WTC11 (cell line): ENCODE measurements at places on chromosomes 16 and 17.

DNA sequence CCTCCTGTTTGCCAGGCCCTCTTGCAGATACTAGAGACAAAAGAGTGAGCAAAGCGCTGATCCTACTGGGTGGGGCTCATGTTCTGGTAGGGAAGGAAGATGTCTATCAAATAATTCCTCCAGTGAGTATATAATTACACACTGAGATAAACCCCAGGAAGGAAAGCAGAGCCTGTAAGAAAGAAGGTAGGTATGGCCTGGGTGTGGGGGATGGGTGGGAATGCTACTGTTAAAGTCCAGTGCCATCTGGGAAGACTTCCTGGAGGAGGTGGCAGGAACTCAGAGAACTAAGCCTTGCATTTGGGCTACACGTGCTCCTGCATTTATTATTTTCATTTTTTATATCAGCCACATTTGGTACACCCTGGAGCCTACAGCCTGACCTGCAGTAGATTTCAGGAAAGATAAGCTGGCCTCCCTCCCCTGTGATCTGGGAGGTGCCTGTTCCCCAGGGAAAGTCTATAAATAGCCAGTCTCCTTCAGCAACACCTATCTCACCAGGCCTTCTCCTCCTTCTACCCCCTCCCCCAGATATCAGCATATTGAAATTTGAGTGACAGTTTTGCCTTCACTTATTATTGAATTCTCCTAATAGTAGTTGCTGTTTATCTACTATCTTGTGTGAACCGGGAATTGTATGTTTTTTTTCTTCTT, 11.5 kb downstream of the ATP2C2 start:
- H3K27ac ChIP-seq, result no peak overlapping the region
- H3K4me3 ChIP-seq, result no peak overlapping the region
- H3K4me1 ChIP-seq, result peaks cover 24% of the 10 kb centered on the region
- peaks cover 4% of the 10 kb centered on the region for H3K36me3 ChIP-seq

GRCh38 chr17:51087072-51087757, 33.5 kb downstream of the SPAG9 start:
- no peaks in the 10 kb centered on the region for H3K4me1 ChIP-seq
- DNase-seq, result no peak
- H3K27me3 ChIP-seq, result no peaks in the 10 kb centered on the region
- H3K4me3 ChIP-seq, result no peak overlapping the region

- H3K36me3 ChIP-seq, result peaks cover 49% of the 10 kb centered on the region
- no peak overlapping the region for H3K4me3 ChIP-seq
These were observed 15.5 kb downstream of the MSI2 start for GRCh38 chr17:57271821-57272220.

DNA sequence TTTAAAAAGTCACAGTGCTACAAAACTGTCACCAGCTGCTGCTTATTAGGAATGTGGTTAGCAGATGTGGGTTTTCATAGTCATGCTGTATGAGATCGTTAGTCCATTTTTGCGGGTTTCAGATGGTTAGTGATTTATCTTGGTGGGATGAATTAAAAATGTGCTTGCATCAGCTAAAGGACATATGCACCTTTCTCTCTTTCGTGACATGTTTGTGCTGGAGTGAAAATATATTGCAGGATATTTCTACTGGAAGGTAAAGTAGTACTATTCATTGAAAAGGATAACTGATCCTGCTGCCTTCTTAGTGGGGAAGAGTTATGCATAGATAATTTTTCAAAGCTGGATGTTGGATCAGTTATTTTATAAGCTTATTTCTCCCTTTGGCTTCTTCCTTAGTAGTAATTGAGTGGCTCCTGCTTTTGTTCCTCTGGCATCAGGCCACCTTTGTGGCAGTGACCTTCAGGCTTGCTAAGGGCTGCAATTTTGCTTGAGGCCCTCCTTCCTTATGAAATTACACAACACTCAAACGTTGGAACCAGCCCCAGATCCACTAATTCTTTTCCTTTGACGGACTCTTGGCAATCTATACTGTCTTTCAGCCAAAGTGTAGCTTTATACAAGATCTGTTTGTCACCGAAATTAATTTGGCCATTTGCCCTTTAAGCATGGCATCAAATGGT, 7.5 kb upstream of the SNTB2 start:
- H3K27ac ChIP-seq, result peak overlapping the region; percentile 2; the same call in 1 of the 2 replicates
- no peak for DNase-seq
- no peak overlapping the region for H3K4me3 ChIP-seq

- DNase-seq, result no peak
- H3K4me1 ChIP-seq, result peaks cover 3% of the 10 kb centered on the region; the same call in 1 of the 2 replicates
- no peak overlapping the region for H3K4me3 ChIP-seq
These were observed 17.4 kb upstream of the ZC3H18 start for GRCh38 chr16:88552815-88553214.

DNA sequence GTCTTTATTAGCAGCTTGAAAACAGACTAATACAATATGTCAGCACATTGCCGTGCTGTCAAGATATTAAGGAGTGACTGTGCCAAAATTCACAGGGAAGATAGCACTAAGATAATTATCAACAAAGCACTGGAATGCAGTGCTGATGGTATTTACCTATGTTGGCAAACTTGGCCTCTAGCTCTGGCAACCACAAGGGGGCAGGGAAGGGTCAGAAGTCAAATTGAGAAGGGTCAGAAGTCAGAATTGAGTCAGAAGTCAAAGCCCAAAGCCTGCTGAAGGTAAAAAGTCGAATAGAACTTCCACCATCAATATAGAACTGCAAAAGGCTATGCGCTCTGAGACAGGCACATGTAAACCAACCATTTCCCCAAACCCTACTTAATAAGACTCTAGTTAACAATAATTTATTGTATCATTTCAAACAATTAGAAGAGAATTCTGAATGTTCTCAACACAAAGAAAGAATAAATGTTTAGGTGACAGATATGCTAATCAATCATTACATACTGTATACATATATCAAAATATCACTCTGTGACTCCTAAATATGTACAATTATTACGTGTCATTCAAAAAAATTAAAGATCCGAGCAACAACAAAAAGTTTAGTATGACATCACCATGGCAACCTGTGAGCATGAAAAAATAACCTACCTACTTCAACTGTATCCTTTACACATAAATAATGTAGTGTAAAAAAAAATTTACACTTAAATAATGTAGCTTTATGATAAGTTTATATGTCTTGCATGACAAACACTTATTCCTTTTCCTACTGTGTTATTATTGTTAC, 916.1 kb downstream of the KCNJ2 start:
- H3K4me1 ChIP-seq, result peaks cover 34% of the 10 kb centered on the region
- no peak overlapping the region for H3K4me3 ChIP-seq
- H3K36me3 ChIP-seq, result peaks cover under 1% of the 10 kb centered on the region; the same call in 1 of the 2 replicates

GRCh38 chr16:66927918-66928649, 2.7 kb upstream of the RRAD start:
- no peak overlapping the region for H3K4me3 ChIP-seq
- H3K36me3 ChIP-seq, result no peaks in the 10 kb centered on the region
- H3K27me3 ChIP-seq, result peaks cover 50% of the 10 kb centered on the region
- peaks cover 10% of the 10 kb centered on the region for H3K4me1 ChIP-seq
- DNase-seq, result no peak
- H3K27ac ChIP-seq, result peak overlapping the region; percentile 27; the same call in 1 of the 2 replicates

DNA sequence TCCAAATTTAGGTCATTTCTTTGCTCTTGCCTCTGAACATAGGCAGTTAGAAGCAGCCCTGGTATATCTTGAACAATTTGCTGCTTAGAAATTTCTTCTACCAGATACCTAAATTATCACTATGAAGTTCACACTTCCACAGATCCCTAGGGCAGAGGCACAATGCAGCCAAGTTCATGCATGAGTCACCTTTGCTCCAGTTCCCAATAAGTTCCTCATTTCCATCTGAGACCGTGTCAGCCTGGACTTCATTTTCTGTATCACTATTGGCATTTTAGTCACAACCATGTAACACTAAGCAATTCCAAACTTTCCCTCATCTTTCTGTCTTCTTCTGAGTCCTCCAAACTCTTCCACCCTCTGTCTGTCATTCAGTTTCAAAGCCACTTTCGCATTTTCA, 45.0 kb downstream of the KCNJ16 start:
- no peak for DNase-seq
- H3K27me3 ChIP-seq, result no peaks in the 10 kb centered on the region
- H3K4me1 ChIP-seq, result peaks cover 9% of the 10 kb centered on the region

DNA sequence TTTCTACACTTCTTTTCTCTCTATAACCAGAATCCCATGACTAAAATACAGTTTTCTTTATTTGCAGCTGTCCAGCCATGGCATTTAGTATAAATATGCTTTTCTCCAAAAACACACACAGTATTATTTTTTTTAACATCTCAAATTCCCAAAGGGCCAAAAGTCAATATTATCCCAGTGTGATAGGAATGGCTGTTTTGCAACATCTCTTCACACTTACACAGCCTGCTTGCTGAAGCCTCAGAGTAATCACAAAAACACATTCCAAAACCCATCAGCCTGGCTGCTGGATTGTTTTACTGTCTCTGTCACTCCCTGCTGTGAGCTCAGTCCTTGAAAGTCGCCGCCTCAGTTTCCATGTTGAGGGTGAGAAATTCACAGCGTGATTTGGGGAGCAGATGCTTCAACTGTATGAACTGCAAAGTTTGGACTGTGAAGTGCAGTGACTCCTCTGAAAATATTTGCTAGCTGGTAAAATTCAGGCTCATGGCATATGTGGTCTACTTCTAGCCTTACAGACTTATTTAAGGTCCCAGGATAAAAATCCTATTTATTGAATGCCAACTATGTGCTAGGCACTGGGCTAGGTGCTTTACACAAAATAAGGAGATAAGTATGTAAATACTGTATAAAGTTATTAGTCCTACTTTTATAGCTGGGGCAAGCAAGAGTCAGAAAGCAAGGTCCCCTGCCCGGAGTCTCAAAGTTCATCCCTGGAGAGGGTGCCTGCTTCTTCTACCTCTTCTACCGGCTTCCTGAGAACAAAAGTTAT, 116.5 kb downstream of the SOCS1 start:
- H3K36me3 ChIP-seq, result no peaks in the 10 kb centered on the region
- no peak overlapping the region for H3K4me3 ChIP-seq
- H3K27me3 ChIP-seq, result no peaks in the 10 kb centered on the region
- no peak overlapping the region for H3K27ac ChIP-seq

DNA sequence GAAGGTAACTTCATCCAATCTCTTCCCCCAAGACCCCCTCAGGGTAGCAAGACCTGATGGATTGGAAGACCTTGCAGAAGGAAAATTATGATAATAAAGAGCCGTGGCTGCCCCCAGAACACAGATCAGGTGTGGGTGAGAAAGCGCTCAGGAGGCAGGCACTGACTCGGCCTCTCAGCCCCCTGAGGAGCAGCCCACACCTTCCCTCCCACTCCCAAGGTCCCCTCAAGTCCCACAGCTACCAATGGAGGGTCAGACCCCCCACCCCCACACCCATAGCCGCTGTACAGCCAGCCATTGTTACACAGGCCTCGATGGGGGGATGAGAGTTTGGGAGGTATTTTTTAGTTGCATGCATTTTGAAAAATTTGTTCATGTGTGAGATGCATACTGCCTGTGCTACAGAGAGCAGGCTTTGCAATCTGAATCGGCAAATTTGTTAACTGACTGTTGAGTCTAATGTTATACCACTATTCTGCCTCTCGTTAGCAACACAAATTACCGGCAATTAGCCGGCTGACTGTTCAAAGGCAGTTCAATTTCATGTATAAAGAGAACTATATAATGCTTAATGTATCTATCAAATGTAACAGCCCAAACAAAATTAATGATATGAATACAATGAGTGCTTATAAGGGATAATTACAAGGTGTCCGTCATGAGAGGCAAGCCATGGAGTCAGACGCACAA, 211.7 kb downstream of the C16orf78 start:
- peak; percentile 1 for DNase-seq
- H3K36me3 ChIP-seq, result no peaks in the 10 kb centered on the region
- peaks cover 46% of the 10 kb centered on the region for H3K4me1 ChIP-seq
- H3K4me3 ChIP-seq, result no peak overlapping the region
- no peaks in the 10 kb centered on the region for H3K27me3 ChIP-seq
- no peak overlapping the region for H3K27ac ChIP-seq

- H3K27ac ChIP-seq, result no peak overlapping the region
- H3K36me3 ChIP-seq, result 0 out of 2 replicates have a peak, but pooled peaks cover 5% of the 10 kb centered on the region
- H3K4me1 ChIP-seq, result peaks cover 17% of the 10 kb centered on the region
- no peaks in the 10 kb centered on the region; the same call in 1 of the 2 replicates for H3K27me3 ChIP-seq
- no peak overlapping the region for H3K4me3 ChIP-seq
These were observed 6.9 kb downstream of the CAMKK1 start for GRCh38 chr17:3885970-3886369.

DNA sequence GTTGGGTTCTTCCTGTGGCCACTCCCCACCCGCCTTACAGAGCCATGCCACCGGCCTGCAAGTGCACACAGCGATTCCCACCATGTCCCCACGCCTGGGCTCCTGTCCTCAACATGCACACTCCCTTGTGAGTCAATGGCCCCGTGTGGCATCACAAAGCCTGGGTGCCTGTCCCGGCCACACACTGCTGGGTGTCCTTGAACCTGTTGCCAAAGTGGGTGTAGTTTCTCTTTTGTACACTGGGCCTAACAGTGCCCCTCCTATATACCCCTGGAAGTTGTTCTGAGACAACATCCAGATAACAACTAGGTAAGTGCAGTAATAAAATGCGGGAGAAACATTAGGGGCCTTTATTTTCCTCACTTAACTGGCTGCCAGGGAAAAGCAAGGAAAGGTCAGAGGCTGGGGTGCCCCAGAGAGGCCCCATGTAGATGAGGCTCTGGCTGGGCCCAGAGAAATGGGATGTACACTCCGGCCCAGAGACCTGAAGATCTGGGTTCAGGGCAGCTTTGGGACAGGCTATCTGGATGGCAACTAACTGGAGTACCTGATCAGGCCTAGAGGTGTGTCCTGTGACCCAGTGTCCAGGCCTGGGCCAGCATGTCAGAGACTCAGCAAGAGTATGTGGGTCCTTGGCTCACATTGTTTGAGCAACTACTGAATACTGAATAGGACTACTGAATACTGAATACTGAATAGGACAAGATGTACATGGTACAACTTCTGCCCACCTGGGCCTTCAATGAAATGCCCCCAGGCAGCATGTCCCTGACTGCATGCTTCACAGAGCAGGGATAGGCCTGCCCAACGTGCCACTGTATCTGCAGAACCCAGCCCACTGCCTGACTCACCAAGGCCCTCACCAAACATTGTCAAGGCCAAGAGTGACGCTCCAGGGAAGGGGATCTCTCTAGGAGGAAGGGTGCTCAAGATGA, 8.3 kb downstream of the ABCC3 start:
- no peak for DNase-seq
- no peaks in the 10 kb centered on the region for H3K36me3 ChIP-seq
- H3K27ac ChIP-seq, result no peak overlapping the region
- H3K27me3 ChIP-seq, result peaks cover 3% of the 10 kb centered on the region; the same call in 1 of the 2 replicates

GRCh38 chr17:29076722-29077121, 33.8 kb downstream of the PIPOX start:
- 0 out of 2 replicates have a peak overlapping the region, but pooled peaks have one; percentile 84 for H3K27ac ChIP-seq
- peaks cover 40% of the 10 kb centered on the region for H3K4me1 ChIP-seq
- peaks cover under 1% of the 10 kb centered on the region; the same call in 1 of the 2 replicates for H3K27me3 ChIP-seq
- peaks cover 14% of the 10 kb centered on the region for H3K36me3 ChIP-seq
